ENCODE measurements at places on chromosomes 3 and 15.

DNA sequence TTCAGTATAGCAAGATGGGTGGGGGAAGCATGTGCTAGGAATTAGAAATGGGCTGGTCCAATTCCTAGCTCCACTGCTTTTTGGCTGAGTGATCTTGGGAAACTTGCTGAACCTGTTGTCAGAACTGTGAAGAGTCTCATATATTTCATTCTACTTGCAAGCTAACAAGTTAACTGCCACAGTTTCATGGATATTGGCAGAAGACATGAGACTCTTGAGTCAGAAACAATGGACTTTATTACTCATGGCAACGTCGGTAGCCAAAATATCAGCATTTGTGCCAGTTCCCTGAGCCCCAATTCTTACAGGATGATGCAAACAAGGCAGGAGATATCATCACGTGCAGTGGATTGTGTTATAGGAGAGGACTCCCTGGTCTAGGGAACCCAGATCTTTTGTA, 26.6 kb upstream of the PLAAT1 start:
- DNase-seq: no peak

DNA sequence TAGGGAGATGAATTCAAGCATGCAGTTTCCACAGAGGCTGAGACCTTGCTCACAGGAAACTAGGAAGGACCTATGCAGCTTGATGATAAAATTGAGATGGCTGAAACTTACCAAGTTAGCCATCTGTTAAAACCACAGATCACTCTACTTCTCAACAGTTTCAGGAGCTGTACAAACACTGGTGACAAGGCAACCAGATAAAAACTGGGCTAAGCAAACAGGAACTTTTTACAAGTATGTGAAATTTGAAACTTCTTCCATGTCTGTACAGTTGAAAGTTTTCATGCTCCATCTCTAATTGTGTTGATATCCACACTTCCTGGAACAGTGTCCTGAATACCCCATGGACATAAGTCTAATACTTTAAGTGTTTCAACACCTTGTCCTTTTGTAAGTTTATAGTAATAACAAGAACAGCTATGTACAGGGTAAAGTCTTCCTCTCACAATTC, 78.2 kb downstream of the FAIM start:
- no peak for DNase-seq

GRCh38 chr3:111548092-111548491, 6.1 kb downstream of the CD96 start:
- DNase-seq: no peak

DNA sequence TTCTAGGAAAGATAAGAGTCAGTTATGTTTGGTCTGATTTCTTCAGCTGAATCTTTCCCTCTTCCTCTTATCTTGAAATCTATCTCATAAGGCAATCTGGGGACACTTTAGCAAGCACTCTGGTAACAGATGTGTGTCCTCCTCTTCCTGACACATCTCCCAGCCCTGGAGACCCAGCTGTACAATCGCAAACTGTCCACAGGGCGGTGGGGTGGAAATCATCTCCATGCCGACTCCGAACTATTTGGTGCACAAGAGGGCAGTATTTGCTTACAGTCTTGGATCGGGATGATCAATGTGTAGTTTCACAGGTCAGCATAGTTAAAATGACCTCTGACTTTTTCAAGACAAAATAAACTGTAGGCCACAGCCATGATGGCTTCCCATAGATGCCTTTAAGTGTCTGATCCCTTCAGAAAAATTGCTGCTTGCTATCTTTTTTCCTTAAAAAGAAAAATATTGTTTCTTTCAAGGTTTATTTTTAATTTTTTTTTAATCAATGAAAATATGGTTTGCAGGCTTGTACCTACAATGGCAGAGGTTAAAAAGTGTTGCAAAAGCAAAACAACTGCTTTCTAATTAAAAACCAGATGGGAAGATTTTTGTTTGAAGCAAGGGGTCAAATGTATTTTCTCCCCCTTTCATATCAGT, 17.7 kb downstream of the EEFSEC start:
- no peak for DNase-seq

DNA sequence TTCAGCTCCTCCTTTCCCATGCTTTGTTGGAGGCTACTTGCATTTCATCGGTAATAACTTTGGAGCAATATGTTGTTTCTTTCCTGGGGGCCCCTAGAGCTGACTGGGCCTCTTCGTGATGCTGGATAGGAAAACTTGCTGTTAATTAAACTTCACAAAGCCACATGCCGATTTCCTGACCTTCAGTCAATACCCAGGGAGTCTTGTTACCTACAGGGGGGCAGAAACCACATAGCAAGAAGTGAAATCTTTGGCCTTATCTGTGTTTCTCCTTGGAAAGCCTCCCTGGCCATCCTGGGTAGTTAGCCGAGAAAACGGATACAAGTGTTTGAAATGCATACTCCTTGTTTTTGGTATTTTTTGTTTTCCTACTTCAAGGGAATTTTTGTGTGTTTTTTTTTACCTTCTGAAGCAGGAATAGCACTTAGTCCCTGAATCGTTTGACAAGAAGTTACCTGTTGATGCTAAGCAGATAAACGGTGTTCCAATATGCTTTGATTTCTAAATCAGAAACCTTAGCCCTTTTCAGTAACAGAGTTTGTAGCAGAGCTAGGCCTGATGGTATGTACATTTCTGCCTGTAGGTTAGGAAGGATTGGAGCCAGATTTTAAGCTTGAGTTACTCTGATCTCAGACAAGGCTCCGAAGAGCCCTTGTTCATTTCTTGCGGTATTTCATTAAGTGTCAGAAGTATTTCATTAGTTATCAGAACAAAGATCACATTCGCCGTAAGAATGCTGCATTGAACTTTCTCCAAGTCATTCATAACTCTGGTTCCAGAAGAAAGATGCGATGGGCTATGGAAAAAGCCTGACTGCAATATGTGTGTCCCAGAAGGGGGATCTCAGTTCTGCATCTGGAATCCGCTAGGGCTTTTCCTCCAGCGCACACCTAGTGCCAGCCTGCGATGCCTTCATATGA, 111.5 kb downstream of the THSD4 start:
- DNase-seq: no peak

DNA sequence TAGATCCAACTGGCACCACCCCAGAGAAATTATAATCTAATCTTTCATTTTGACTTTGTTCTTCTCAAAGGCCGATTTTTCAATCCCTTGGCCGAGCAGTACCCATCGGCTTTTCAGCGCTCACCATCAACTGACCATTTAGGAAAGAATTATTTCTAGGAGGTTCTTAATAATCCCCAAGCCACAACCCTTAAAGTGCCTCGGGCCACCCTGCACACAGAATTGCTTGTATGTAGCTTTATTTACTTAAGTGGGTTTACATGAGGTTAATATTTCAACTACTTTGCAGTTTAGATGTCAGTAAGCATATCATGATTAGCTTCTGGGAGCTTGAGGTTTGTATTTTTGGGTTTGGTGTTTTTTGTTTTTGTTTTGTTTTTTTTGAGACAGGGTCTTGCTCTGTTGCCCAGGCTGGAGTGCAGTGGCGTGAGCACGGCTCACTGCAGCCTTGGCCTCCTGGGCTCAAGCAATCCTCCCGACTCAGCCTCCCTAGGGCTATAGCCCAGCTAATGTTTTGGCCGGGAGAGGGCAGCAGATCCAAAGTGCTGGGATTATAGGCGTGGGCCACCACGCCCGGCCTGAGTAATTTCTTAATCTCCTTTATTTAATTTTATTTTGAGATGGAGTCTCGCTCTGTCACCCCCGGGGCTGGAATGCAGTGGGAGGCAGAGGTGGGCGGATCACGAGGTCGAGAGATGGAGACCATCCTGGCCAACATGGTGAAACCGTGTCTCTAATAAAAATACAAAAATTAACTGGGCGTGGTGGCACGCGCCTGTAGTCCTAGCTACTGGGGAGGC, 801 bp upstream of the CDAN1 start:
- no peak for DNase-seq

DNA sequence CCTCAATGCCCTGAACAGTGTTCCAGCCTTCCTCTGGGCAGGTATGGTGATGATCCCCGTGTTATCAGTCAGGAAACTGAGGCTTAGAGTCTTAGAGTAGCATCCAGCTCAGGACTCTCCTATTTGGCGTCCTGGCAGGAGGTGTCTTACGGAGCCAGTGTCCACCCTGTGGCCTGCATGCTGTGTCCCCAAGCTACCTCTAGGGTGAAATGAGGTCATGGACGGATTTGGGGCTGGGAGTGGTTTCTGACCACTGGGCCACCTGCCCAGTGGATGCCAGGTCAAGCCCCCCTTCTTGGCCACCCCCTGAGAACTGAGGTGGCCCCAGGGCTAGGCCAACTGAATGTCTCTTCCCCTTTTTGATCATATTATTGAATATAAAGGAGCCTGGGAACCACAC, 27.2 kb upstream of the SLC6A6 start:
- DNase-seq: no peak

DNA sequence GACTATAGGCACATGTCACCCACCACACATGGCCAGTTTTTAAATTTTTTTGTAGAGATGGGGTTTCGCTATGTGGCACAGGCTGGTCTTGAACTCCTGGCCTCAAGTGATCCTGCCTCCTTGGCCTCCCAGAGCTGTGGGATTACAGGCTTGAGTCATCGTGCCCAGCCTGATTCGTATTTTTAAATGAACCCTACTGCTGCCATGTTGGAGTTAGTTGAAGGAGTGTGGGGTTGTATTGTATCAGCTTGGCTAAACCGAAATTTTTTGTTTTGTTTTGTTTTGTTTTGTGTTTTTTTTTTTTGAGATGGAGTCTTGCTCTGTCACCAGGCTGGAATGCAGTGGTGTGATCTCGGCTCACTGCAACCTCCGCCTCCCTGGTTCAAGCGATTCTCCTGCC, 11.8 kb upstream of the ZNF770 start:
- DNase-seq: no peak

DNA sequence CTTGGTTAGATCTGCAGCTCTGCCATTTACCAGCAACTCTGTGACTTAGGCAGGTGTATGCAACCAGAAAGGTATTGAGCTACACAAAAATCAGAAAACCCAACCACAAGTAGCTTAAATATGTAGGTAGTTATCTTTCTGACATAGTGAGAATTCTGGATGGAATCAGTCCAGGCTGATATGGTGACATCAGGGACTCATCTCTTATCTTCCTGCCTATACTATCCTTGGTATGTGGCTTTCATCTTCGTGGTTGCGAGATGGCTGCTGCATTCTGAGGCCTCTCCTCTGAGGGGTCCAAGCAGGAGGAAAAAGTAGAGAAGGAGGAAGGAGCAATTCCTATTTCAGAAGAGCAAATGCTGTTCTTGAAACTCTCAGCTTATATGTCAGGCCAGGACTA, 40.0 kb downstream of the CTDSPL start:
- DNase-seq: no peak

DNA sequence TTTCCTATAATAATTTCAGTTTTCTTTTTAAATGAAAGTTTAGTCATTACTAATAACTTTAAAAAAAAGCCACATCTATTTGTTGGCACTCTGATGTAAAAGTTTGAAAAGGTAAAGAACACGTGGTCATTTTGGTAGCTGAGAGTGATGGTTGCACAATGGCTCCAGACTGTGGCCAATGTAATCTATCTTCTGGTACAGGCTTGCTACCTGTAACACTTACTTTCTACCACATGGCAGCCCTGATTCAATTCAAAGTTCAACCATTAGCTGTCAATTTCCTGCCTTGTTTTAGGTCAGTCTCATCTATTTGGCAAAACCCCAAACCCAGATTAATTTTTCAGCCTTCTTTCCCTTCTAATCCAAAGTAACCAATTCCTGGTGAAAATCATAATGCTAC, 126.1 kb downstream of the TUSC7 start:
- no peak for DNase-seq

GRCh38 chr15:86743283-86743903, 663.7 kb downstream of the AGBL1 start:
- DNase-seq: no peak

DNA sequence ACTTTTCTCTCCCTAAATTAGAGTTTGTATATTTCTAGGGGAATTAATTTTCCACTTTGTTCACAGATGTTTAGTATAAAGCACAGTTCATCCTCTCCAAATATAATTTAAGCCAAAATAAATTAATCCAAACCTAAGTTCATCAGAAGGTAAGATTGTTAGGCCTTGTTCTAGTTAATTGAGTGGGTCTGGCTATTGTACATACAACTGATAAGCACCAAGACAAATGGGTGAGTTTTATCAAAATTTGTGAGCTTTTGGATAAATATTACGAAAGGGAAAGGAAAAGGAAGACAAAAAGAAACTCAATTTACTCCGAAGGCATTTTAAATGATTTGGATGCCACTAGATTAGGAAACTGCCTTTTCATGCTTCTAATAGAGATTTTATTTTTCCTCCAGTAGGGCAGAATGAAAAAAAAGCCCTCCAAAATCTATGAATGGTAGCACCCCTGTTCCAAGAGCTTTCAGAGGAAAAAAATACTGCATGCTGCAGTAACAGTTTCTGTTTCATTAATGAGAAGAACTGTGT, 304.0 kb downstream of the ZNF385D start:
- no peak for DNase-seq

- no peak for DNase-seq
These were observed 22.9 kb downstream of the PDIA5 start for GRCh38 chr3:123089611-123090331.

GRCh38 chr3:16272588-16272987, 7.6 kb downstream of the OXNAD1 start:
- no peak for DNase-seq

DNA sequence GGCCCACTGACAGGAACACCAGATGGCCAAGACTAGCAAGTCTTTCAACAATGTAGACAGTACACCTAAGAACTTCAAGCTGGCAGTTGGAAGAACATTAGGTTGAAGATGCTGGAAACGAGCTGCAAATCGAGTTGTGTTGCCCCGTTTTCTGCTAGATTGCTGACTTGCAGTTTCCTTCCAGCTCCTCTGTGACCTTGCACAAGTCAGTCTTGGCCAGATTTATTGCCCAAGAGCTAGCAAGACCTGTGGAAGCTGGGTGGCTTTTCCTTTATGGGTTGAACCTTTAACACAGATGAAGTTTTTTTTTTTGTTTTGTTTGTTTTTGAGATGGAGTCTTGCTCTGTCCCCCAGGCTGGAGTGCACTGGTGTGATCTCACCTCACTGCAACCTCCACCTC, 2.9 kb upstream of the RBM6 start:
- no peak for DNase-seq

DNA sequence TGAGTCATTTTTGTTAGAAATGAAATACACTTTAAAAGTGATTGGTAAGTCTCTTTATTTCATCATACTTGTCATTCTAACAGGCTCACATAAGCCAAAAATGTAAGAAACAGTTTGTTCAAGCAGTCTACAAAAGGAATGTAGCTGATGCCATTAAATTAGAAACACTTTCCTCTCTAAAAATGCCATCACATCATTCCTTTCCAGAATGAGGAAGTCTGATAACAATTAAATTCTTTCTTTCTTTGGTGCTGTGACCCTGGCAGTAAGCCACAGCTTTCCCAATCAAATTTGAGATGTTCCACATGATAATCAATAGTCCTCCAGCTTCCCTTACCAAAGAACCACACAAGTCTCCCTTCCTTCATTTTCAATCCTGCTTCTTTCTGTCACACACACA, 9.4 kb upstream of the P2RY1 start:
- DNase-seq: no peak

DNA sequence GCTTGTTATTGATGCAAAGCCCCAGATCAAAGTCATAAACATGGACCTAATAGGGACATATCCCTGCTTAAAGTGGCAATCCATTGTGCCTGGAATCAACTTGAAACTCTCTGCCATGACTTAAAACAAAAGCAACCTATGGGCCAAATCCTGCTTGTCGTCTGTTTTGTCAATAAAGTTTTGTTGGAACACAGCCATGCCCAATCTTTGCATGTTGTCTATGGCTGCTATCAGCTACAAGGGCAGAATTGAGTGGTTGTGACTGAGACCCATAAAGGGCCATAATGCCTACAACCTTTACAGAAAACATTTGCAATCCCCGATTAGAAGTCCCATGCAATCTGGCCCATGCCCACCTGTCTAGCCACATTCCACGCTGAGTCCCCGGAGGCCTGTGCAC, 235.4 kb downstream of the PLCL2 start:
- DNase-seq: no peak
